Lung microvascular endothelial cell (primary cell): ENCODE measurements at places on chromosomes 3 and 15. TPM values are rescaled to one million over a fixed set of nuclear protein-coding genes. Genes with fewer than 3 reads are reported as not detected.

ARHGEF26 gene
- total RNA-seq: under 0.01 and 0.22 TPM in 2 replicates

MAN2C1 gene
- 74.8 and 140 TPM in 2 replicates for total RNA-seq

FBXW12 gene
- total RNA-seq: not detected in 2 replicates

MYO1E gene
- 12.1 and 19.2 TPM in 2 replicates for total RNA-seq

GRCh38 chr15:44729408-44730127, 6.8 kb upstream of the TRIM69 start:
- DNase-seq: peak; percentile 36

DNA sequence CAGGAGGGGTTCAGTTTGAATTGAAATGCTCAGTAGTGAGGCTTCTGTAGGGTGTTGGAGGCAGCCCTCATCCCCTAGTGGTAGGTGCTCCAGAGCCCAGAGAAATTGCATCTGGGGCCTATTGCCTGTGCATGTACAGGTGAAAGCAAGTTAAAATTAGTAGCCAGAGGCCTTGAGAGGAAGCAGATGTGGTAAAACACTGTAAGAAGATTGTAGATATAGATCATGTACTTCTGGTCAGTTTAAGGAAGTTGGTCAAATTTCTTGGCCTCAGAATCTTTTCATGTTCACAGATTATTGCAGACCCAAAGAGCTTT, 34.6 kb downstream of the IGSF10 start:
- DNase-seq: no peak

GRCh38 chr3:152853196-152853595, 18.3 kb downstream of the P2RY1 start:
- DNase-seq: no peak

DNA sequence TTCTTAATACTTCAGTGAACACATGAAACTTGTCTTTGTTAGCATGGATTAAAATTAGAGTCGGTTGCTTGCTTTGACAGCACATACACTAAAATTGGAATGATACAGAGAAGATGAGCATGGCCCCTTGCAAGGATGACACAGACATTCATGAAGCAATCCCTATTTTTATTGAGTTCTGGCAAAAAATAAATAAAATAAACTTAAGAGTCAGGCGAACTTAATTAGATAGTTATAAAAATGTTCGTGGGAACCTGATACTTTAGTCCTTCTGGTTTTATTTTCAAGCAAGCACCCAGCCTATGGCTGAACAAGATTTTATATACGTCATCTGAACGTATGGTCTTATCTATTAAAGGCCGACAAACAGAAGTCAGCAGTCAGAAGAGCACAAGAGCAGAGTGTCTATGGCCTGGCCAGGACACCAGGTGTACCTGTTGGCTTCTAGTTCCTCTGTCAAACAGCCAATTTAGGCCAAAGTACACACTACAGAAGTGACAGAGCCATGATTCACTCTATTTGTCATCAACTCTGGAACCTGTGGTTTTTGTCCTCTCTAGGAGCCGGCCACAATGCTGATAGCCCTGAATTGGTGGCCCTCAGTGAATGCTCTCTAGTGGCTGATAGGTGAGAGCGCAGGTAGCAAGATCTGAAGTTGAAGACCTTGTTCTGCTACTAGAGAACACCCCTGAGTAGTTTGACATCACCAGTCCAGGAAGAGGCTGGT, 64.3 kb downstream of the LEO1 start:
- peak; percentile 30 for DNase-seq

- DNase-seq: no peak
Observed at GRCh38 chr3:49498648-49499047, 28.6 kb downstream of the DAG1 start.

GRCh38 chr3:23915537-23916108, 1.2 kb downstream of the NKIRAS1 start:
- DNase-seq: peak; percentile 6

GRCh38 chr3:70393881-70394612, 81.6 kb upstream of the MDFIC2 start:
- no peak for DNase-seq

DNA sequence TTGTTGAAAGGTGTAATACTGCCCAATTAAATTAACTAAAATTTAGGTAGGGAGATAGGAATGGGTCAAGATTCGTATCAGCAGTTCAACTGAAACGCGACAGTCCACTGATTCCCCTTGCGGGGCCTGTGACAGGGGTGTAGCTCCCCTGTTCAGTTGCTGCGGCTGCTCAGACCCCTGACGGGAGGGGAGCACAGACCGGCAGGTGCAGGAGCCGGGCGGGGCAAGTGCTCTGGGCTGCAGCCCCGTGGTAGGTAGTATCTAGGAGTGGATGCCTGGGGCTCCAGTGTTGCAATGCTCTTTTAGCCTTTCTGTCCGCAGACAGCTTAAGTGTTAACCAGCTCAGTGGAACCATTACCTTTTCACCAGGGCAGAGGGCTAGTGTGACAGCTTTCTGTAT, 164.9 kb downstream of the ROBO2 start:
- DNase-seq: no peak

DNA sequence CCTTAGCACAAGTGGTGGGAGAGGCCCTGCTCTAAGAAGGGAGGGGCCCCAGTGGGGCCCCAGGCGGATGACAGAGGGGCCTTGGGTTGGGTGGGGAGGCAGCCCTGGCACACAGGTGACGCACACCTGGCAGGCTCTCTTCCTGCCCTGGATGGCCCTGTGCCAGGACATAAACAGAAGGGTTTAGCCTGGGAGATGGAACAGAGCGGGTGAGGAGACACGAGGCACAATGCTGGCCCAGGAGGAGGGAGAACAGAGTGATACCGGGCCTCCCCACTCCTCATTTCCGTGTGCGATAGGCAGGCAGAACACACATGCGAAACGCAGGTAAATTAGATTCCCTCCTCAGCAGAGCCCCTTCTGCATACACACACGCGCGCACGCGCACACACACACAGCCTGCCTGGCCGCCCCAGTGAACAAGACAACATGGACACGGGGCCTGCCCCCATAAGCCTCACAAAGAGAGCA, 39.8 kb downstream of the IDH2 start:
- no peak for DNase-seq

- DNase-seq: no peak
Observed at GRCh38 chr15:28980709-28981350, 95.1 kb downstream of the APBA2 start.

- no peak for DNase-seq
Observed at GRCh38 chr15:91694131-91694830, 159.2 kb upstream of the SLCO3A1 start.

GRCh38 chr3:134474956-134475355, 10.8 kb downstream of the ANAPC13 start:
- DNase-seq: no peak

DNA sequence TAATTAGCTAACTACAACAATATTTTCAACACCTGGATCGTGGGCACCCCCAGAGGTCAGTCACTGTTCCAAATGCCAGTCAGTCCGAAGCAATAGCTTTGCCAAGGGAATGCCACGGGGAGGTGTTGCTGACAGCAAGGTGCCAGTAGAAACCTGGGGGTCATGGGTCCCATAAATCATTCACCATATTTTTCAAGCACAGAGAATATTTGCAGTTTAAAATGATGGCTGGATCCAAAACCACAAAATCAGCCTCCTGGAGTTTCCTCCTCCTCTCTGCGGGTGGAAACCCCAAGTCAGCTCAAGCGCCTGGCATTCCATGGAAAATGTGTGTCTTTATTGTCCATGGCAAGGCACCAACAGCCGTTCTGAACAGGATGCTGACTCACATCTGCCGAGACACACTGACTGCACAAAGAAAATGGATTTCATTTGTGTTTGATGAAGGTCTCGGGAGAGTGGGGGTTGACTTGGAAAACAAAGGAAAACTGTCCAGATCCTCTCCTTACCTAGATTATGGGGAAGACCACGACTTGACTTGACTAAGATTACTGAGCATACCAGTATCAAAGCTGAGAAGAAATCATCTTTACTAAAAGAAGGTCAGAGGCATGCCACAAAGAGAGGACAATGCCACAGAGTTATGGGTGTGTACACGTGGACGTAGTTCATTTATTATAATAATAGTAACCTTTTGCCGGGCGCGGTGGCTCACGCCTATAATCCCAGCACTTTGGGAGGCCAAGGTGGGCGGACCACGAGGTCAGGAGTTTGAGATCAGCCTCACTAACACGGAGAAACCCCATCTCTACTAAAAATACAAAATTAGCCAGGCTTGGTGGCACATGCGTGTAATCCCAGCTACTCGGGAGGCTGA, 26.4 kb downstream of the ANXA2 start:
- peak; percentile 99 for DNase-seq

- DNase-seq: no peak
Observed at GRCh38 chr3:14210290-14210688, 31.7 kb downstream of the LSM3 start.

GRCh38 chr3:141070727-141071357, 19.7 kb downstream of the SPSB4 start:
- no peak for DNase-seq

GRCh38 chr3:134795746-134796280, 753 bp downstream of the EPHB1 start:
- DNase-seq: peak; percentile 43

DNA sequence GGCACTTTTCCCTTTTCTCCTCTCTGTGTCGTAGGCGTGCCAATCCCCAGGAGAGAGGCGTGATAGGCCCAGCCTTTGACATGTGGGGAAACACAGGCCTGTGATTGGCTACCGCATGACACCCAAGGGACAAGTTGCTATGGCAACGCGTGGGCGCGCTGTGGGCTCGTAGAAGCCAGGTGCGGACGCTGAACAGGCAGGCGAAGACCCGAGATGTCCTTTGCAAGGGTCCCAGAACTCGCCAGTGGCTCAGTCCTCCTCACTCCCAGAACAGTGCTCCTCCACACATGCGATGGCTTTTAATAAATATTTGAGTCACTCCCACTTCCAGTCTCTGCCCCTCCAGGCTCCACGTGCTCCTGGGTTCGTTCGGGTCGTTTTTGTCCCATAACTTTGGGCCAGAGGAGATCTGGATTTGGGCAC, 4.2 kb downstream of the SLC51B start:
- DNase-seq: peak; percentile 93

- no peak for DNase-seq
Observed at GRCh38 chr3:127739347-127740135, 66.8 kb downstream of the ABTB1 start.

GRCh38 chr3:66314455-66314854, 93.7 kb downstream of the SLC25A26 start:
- no peak for DNase-seq

GRCh38 chr3:71512000-71512399, 71.5 kb downstream of the FOXP1 start:
- DNase-seq: peak; percentile 40

DNA sequence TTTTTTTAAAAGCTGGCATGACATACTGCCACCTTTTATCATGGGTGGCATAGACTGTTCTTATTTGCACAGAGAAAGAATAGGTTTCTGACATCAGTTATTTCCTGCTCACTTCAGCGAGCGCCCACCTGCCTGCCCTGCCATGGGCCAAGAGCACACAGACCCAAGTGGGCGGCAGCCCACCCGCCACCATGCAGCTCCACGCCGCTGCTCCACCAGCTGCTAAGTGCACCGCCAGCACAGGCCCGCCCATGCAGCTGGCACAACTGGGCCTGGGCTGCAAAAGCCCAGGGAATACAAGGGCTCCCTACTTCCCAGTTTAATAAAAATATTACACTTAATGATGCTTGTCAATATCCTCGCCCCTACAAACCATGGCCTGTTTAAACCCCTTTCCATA, 15.4 kb downstream of the ZNF148 start:
- no peak for DNase-seq

GRCh38 chr3:131714585-131715220, 211.9 kb upstream of the MRPL3 start:
- no peak for DNase-seq

- peak; percentile 82 for DNase-seq
Observed at GRCh38 chr3:150286390-150287147, 121.5 kb upstream of the TSC22D2 start.

DNA sequence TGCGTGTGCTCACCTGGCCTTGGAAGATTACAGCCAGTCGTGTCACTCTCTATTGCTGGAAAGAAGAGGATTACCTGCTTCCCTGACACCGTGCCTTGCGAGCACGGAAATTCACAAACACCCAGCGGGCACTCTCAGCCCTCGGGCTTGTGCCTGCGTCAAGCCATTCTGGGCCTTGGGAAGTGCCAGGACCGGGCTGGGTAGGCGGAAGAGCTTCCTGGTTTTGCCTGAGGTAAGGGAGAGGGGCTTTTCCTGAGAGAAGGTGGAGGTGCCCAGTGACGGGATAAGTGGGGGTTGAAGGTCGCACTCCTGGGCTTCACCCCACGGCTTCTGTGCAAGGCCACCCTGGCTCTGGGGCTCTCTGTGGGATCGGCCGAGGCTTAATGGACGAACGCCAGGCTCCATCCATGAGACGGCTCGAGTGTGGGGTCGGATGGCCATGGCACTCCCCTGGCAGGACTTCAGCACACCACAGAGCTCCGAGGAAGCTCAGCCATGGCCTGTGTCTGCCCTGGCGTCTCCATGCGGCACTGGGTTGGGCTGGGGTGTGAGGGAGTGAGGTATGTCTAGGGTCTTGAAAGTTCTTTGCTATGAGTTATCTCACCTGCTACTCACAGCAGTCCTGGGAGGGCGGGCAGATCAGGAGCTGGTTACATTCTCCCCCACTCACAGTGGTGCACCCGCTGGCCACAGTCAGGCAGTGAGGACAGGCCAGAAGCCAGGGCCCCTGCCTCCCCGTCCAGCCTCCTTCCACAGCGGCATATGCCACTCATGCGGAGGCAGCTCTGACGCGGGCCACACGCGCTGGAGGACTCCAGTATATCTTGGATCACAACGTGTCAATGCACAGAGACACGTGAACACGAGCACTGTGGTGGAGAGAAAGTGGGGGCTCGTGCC, 209.0 kb downstream of the XXYLT1 start:
- DNase-seq: no peak

DNA sequence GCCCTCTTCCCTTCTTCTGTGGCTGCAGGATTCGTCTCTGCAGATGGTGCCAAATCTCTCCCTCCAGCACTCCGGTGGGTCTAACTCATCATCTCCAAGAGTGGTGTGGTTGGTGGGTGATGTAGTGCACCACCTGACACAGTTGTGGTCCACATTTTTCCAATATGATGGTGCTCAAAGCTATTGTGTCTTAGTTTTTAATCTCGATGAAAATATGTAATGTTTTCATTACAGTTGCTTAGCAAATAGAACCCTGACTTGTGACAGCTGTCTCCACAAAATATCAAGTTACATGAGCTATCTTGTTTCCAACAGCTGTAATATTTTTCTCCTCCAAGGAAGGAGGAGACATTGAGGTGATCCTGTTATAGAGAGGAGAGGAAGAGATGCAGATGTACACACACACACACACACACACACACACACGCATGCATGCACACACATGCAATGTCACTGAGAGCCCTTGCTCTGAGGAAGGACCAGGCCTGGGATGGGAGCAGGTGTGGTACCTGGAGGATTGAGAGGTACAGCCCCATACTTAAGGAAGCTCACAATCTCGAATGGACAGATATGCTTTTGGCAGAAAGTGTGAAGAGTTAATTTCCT, 15.7 kb upstream of the ESYT3 start:
- DNase-seq: no peak
